ENCODE measurements at places on chromosomes 4 and X.

DNA sequence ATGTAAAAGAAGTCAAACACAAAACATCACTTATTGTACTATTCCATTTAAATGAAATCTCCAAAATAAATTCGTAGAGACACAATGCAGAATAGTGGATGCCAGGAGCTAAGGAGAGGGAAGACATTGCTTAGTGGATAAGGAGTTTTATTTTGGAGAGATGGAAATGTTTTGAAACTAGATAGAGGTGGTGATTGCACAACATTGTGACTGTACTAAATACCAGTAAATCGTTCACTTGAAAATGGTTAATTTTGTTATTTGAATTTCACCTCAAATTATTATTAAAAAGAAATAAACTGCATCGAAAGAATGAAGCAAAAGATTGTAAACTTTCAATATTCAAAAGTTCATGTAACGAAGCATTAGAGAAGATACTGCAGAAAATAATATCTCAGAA, 9.7 kb upstream of the ACSL4 start:
- DNase-seq = no peak

DNA sequence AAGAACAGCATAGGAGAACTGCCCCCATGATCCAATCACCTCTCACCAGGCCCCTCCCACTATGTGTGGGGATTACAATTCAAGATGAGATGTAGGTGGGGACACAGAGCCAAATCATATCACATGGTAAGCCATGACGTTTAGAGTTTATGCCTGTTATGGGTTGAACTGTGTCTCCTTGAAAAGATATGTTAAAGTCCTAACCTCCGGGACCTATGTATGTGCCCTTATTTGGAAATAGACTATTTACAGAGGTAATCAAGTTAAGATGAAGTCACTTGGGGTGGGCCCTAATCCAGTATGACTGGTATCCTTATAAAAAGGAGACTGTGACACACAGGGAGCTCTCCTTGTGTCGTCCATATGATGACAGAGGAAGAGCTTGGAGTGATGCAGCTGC, 25.2 kb upstream of the SLC2A9 start:
- DNase-seq = no peak

- DNase-seq = no peak
Measured at GRCh38 chr4:115687052-115687755, 573.8 kb upstream of the NDST4 start.

GRCh38 chr4:7941111-7941964, 1.7 kb upstream of the AFAP1 start:
- DNase-seq = no peak

- no peak for DNase-seq
Measured at GRCh38 chr4:188403272-188403671, 264.0 kb downstream of the TRIML1 start.

- no peak for DNase-seq
Measured at GRCh38 chrX:134431894-134432293, 28.1 kb upstream of the HPRT1 start.

DNA sequence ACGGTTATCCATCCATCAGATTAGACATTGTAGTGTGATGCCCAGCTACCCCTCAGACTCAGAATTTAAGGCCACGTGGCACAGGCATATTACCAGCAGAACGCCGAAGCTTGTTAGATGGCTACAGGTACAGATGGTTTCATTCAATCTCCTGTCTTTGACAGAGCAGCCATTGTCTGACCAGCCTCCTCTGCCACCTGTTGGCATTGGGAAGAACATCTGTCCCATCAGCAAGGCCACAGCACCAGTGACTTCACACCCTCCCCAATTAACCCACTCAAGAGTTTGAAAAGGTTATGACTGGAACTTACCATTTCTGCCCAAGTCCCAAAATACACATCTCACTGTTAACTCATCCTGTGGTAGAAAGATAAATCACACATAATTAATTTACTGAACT, 22.0 kb upstream of the PHKA2 start:
- no peak for DNase-seq

DNA sequence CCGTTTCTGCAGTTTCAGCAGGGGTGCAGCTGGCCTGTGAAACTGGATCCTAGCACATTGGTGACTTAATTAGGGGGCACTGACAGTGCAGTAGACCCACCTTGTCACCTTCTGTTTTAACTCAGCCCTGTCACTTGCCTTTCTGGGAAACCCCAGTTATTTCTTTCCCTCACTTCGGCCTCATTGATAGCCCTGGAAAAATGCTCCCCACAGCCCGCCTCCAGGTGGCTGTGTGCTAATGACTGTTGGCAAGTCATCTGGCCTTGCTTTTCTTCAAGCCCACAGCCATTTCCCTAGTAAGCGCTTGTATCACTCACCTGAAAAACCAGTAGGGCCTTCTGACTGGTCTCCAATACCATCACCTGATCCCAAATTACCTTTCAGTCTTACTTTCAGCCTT, 3.3 kb downstream of the CXCR3 start:
- DNase-seq = no peak

DNA sequence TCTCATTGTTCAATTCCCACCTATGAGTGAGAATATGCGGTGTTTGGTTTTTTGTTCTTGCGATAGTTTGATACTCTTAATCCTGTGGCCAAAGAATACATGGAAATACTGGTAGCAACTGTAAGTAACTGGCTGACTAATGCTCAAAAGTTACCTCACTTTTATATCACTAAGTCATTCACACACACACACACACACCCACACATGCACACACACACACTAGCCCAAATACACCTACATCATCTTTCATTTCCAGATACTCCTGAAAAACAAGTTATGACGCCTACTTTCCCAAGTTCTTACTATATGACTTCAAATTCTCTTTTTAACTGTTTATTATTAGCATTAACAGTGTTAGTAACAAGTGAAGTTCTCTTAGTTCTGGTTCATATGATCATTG, 101.3 kb downstream of the DCHS2 start:
- no peak for DNase-seq

DNA sequence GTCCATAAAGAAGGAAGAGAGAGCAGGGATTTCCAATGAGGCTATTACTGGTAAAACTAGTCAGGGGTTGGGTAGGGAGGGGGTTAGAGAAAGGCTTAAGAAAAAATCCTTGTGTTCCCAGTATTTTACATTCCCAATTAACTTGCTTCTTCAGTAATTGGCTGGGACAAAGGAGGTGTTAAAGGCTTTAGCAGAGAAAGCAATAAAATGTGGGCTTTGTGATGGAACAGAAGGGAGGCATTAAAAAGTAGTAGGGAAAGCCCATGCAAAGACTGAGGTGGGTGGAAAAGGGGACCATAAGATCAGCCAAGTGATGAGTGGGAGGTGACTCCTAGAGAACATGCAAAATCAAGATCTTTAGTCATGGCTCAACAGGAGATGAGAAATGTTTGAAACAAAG, 1467.2 kb downstream of the RPA4 start:
- DNase-seq = no peak

DNA sequence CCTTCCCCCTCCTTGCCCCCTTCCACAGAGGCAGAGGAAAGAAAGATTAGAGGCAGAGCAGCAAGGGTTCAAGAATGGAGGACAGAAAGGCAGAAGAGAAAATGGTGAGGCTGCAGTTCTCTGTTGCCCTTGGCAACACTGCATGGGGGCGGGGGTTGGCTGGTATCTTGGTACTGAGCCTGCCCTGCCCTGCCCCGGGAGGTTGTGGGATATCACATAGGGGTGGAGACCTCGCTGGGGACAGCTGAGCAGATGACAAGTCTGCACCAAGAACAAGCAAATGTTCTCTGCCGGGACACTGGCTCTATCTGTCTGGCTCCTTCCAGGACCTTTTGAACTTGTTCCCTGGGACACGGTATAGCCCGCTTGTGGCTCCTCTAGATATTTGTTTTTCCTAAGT, 39.8 kb downstream of the NHS start:
- peak; percentile 0 for DNase-seq

DNA sequence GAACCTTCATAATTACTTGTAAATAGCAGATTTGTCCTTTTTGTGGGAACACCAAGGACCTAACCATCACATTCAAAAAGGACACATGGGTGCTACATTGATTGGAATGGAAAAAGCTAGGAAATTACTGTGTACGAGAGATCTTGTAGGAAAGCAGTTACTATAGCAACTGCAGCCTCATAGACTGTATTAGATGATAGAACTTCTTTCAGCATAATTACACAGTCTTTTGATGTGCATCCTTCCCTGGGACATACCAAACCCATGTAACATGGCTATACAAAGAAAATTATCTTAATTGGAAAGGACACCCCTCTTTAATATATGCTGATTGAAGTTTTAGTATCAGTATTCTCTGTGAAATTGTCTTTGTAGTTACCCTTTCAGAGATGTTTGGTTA, 130.7 kb upstream of the CTSO start:
- no peak for DNase-seq

DNA sequence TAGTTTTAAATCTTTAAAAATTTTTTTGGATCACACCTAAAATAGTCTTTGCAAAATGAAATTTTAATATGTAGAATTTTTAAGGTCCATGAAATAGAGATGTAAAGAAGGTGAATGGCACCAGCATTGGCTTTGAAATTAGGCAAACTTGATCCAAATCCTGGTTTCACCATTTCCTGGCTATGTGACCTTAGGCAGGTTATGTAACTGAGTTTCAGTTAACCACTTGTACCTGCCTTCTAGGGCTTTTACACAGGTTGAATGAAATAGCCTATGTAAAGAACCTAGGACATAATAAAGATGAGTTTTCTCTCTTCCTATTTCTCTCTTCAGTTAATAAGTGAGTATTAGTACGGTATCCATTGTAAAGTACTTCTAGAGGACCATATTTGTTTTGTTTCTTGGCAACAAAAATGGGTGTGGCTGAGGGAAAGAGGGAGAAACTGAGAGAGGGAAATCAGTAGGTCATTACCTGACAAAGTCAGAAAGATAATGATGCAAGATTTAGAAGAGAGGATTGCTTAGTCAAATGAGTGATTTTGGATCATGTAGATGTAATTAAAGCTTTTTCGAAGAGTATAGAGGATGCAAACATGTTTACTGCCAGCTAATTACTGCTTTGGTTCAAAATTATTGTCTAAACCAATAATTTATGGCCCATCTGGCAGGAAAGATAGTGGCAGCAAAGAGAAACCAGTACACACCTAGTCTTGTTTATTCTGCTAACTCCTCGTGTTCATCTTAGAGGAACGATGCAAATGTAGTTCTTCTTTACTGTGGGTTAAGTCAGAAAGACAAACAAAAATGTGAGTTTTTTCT, 81.9 kb downstream of the PDLIM5 start:
- no peak for DNase-seq

DNA sequence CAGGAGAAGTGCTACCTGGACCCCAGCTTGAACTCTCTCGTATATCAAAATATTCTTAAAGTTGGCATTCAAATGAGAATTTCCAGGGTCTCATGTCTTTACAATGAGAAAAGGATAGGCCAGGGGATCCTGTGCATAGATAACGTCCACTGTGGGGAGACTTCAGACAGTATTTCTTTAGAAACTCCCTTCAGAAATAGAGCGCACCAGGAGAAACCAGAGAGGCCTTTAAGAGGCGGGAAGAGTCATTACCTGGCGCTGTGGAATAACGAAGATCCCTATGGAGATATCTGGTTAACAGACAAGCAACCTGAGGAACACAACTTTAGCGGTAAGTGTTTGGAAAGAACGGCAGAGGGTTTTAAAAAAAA, 600 bp downstream of the RADX start:
- DNase-seq = no peak

GRCh38 chr4:8112036-8112576, 46.5 kb downstream of the ABLIM2 start:
- no peak for DNase-seq

DNA sequence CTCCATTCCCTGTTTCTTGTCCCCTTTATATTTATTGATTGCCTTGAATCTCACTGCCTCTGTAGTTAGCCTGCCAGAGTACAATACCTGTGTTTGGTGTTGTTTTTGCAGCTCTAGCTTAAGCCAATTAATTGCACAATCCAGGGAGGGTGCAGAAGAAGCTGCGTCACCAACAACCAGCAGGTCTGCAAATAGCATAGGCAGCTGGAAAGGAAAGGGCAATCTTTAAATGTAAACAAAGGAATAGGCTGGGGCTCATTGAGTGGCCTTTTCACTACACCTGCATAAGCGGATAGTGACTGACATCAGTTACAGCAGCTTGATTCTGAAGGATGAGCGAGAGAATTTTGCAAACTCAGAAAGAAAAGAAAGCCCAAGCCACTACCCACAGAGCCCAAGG, 106.8 kb upstream of the RAI2 start:
- no peak for DNase-seq

Data from stimulated activated CD4-positive, alpha-beta T cell treated with anti-CD3 and anti-CD28 coated beads, Interleukin-12 subunit alpha, Interleukin-12 subunit beta, amount 100 ng/mL, for 48 hours (primary cell).